ENCODE measurements at places on chromosomes 13 and 19. TPM values are rescaled to one million over a fixed set of nuclear protein-coding genes. Genes with fewer than 3 reads are reported as not detected.
A peak's percentile ranks its signal among the peaks of the same experiment; 100 is the strongest.

DNA sequence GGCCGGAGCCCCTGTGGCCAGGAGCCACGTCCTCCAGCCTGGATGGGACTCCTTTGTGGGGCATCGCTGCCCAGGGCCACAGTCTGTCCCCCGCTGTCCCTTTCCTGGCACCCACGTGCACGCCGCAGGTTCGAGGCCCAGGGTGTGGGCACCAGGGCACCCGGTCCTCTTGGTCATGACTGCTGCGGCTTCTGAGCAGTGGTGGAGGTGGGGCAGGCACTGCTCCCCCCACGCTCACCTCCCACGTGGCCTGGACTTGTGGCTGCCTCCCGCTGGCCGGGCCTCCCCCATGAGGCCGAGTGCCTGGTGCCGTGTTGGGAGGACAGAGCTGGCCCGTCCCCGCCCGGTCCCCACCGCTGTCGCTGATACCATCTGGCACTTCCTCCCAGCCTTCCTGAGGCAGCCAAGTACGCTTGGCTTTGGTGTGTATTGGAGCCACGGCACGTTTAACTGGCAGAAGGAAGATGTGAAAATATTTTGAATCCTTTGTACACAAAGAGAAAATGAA is 12.8 kb downstream of the SPPL2B start:
- DNase-seq = no peak
- no peaks in the 10 kb centered on the region for H3K27me3 ChIP-seq
- H3K4me1 ChIP-seq = peaks cover under 1% of the 10 kb centered on the region

GRCh38 chr19:42323473-42323851 is 2.0 kb upstream of the MEGF8 start:
- H3K27me3 ChIP-seq = peaks cover 32% of the 10 kb centered on the region
- H3K4me3 ChIP-seq = no peak overlapping the region
- H3K27ac ChIP-seq = no peak overlapping the region
- H3K36me3 ChIP-seq = peaks cover 4% of the 10 kb centered on the region

FXYD5 gene
- 360 TPM for total RNA-seq

- H3K4me3 ChIP-seq = no peak overlapping the region
- no peaks in the 10 kb centered on the region for H3K27me3 ChIP-seq
- no peak for DNase-seq
- H3K4me1 ChIP-seq = peaks cover 14% of the 10 kb centered on the region
Measured at GRCh38 chr13:40923867-40924266, 95.2 kb downstream of the ELF1 start.

GRCh38 chr13:91482427-91482826 is 84.0 kb downstream of the GPC5 start:
- H3K27me3 ChIP-seq = peaks cover 2% of the 10 kb centered on the region
- no peak for DNase-seq
- H3K36me3 ChIP-seq = no peaks in the 10 kb centered on the region
- H3K27ac ChIP-seq = no peak overlapping the region
- H3K4me1 ChIP-seq = no peaks in the 10 kb centered on the region
- H3K4me3 ChIP-seq = no peak overlapping the region

ERFL gene
- total RNA-seq = 4.5 TPM

KLHL26 gene
- 14.3 TPM for total RNA-seq

FGF9 gene
- 1.9 TPM for total RNA-seq

- DNase-seq = no peak
- no peak overlapping the region for H3K27ac ChIP-seq
- peaks cover 16% of the 10 kb centered on the region for H3K27me3 ChIP-seq
- no peaks in the 10 kb centered on the region for H3K36me3 ChIP-seq
- H3K4me1 ChIP-seq = peaks cover 1% of the 10 kb centered on the region
- no peak overlapping the region for H3K4me3 ChIP-seq
Measured at GRCh38 chr13:108322206-108322824, 52.8 kb downstream of the TNFSF13B start.

- H3K36me3 ChIP-seq = peaks cover 2% of the 10 kb centered on the region
- H3K27me3 ChIP-seq = peaks cover 2% of the 10 kb centered on the region
- DNase-seq = no peak
- H3K4me3 ChIP-seq = no peak overlapping the region
Measured at GRCh38 chr13:80658705-80659104, 317.8 kb upstream of the SPRY2 start.

GRCh38 chr19:55208880-55209692 is at the start of gene PTPRH:
Gene PTPRH, minus strand, starts transcription at chr19:55209501. Its CDS starts 68 bp downstream, at chr19:55209433.
- no peak for DNase-seq
- peaks cover 15% of the 10 kb centered on the region for H3K27me3 ChIP-seq
- H3K27ac ChIP-seq = peak within 1 kb of the TSS; percentile 30
- H3K36me3 ChIP-seq = no peaks in the 10 kb centered on the region
- peaks cover 3% of the 10 kb centered on the region for H3K4me1 ChIP-seq

- peaks cover 3% of the 10 kb centered on the region for H3K27me3 ChIP-seq
- H3K36me3 ChIP-seq = no peaks in the 10 kb centered on the region
- no peak for DNase-seq
- no peak overlapping the region for H3K4me3 ChIP-seq
- no peaks in the 10 kb centered on the region for H3K4me1 ChIP-seq
Measured at GRCh38 chr13:33633701-33634545, 184.0 kb upstream of the RFC3 start.

DNMT1 gene
- total RNA-seq = 347 TPM

DNA sequence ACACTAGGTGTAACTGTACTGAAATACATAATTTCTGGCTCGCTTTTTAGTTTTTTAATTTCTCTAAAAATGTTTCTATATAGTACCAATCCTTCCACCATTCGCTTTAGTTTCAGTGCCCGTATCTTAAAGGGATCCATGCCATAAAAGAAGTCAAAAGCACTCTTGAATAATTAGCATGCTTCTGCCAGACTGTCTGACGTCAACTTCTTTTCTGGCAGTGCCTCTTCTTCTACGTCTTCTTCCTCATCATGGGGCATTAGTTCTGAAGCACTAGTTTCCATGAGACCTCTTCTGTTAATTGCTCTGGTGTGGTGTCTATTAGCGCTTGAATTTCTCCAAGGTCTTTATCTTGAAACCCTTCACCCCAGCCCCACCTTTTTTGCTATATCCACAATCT is 93.8 kb upstream of the DOCK9 start:
- peaks cover 65% of the 10 kb centered on the region for H3K36me3 ChIP-seq
- peaks cover 56% of the 10 kb centered on the region for H3K4me1 ChIP-seq
- peak overlapping the region; percentile 80 for H3K27ac ChIP-seq

ADPRHL1 gene
- total RNA-seq = 0.82 TPM

DNA sequence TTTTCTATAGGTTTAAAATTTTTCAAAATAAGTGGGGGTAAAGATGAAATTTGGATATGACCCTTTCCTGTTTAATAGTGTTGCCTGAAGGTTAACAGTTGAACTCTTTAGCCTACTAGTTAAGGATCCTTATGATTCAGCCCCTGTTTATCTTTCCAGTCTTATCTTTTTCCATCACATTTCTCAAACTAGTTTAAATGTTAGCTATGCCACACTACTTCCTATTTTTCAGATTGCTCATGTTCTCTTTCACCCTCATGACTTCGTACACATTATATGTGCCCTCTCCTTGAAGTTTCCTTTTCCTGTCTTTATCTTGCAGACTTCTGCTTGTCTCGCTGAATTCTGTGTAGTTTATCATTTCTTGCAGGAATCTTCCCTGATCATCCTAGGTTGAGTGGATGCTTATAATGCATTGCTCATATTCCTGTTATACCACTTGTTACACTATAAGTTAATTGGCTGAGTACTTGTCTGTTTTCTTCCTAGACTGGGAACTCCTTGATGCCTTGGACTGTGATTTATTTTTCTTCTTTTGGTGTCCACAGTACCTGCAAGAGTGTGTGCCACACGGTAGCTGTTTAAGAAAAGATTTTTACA is 86.7 kb downstream of the FNDC3A start:
- DNase-seq = no peak
- peaks cover 25% of the 10 kb centered on the region for H3K36me3 ChIP-seq
- peaks cover 4% of the 10 kb centered on the region for H3K4me1 ChIP-seq
- H3K4me3 ChIP-seq = no peak overlapping the region
